HS-5 (cell line): ENCODE measurements at places on chromosomes 5 and 9.

GRCh38 chr5:107153283-107153682 lies 517.5 kb downstream of the EFNA5 start:
- no peak for DNase-seq

GRCh38 chr5:58235299-58235698 lies 224.6 kb downstream of the PLK2 start:
- DNase-seq, result no peak

DNA sequence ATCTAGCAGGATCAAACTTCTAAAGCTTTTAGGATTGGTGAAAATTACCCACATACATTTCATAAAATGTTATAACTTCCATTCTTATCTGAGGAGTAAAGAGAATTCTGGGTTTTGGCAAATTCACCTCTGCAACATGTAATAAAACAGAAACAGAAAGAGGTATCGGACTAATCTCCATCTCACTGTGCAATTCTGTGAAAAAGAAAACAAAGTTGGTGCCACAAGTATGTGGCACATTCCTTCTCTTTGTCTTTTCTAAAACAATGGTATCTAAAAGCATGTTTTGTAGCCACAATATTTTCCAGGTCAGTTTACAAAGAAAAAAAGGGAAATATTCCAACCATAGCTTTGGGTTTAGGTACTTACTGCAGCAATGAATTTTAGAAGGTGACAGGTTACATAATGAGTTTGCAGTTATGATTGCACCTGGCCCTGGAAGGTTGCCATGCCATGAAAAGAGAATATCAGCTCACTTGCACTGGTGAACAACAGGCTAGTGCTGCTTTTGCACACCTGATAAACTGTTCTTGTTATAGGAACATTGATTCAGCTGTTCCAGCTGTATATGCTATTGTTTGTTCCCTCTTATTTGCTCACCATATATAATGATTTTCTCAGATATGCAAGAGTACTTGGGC lies 491.3 kb upstream of the MEF2C start:
- no peak for DNase-seq

DNA sequence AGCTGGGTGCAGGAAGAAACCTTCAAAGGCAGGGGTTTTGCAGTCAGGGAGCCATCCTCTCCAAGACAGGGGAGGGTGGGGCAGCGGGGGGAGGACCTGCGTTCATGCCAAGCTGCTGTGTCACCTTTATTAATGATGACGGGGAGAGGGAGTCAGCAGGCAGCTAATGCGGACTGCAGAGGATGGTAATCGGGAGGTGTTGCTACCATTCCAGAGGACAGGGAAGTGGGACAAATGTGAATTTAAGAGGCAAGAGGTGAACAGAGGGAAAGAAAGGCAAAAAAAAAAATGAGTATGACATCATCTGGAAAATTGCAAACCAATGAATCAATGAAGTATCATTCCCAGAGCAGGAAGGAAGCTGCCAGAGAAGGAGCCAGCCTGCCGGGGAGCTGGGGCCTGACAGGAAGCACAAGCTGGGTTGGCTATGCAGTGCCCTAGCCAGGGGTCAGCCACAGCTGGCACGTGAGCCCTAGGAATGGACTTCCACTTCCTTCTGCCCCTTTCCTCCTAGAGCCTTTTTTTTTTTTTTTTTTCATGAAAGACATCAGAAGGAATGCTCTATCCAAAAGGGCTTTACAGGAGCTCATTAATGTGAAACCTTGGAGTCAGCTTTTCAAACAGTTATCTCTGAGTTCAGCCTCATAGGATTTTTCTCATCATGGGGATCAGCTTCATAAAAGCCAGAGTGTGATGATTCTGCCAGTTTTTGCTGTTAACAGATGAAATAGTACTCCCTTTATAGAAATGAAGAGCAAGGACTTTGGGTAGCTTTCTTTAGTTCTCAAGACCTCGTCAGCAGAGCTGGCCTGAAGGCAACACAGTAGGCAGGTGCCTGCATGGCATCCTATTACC lies 9.2 kb downstream of the INSYN2B start:
- DNase-seq, result peak; percentile 93

DNA sequence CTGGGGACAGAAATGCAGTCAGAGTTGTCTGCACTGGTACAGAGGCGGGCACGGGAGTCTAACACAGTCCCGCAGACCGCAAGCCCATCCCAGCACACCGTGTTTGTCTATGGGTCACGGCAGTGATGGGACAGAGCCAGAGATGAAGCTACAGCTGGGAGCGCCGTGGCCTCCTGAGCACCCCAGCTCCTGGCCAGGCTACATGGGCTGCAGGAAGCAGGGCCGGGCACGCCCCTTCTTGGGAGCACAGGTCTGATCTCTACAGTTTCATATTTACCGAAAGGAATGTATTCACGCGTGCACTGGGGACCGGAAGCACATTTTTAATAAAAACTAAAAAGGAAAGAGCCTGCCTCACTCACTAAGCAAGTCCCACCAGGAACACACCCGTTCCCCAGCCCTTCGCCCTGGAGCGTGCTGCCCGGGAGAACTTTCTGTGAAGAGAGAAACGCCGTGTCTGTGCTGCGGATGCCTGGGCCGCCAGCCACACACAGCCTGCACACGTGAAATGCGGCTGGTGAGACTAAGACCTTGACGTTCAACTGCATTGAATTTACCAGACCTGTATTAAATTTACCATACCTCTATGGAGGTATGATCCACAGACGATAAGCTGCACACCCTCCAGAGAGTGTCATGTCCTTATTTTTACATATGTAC lies 81.1 kb downstream of the VAV2 start:
- no peak for DNase-seq

DNA sequence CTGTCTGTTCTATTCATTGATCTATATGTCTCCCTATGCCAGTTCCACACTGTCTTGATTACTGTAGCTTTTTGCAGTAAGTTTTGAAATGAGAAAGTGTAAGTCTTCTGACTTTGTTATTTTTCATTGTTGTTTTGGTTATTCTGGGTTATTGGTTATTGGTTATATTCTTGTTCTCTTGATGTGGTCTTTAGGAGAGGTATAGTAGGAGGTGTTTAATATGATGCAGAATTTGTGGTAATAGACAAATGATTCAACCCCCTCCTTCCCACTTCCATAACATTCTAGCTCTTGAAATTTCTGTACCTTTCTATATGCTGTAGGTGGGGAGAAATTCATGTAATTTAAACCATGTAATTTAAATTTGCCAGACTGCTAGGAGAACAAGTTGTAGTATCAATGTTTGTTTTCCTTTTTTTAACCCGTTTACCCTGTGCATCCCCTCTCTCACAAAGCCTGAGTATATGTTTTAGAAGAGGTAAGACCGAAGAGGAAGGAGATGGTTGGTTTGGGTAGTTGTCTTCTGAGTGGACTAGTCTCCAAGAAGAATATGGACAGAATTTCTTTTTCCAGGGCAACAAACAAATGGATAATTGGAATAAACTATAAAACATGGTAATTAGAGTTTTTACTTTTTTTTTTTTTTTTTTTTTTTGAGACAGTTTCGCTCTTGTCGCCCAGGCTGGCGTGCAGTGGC lies 19.2 kb downstream of the ANKHD1 start:
- no peak for DNase-seq

- no peak for DNase-seq
Observed at GRCh38 chr5:139474890-139475791, 4.3 kb downstream of the SMIM33 start.

GRCh38 chr5:113572716-113573115 lies 59.2 kb downstream of the YTHDC2 start:
- no peak for DNase-seq

- no peak for DNase-seq
Observed at GRCh38 chr5:180099733-180100611, 28.4 kb upstream of the RNF130 start.

- no peak for DNase-seq
Observed at GRCh38 chr9:131868766-131869165, 128.9 kb upstream of the RAPGEF1 start.

GRCh38 chr9:124506931-124507879 lies at the start of gene NR5A1:
TSS of gene NR5A1 (minus strand) at chr9:124507399. CDS start at chr9:124503395, 4,004 bp downstream.
- no peak for DNase-seq

- no peak for DNase-seq
Observed at GRCh38 chr9:115397591-115398312, 279.8 kb upstream of the TNC start.
